ENCODE measurements at places on chromosomes 1 and 21.
A peak's percentile ranks its signal among the peaks of the same experiment; 100 is the strongest.

- DNase-seq, result no peak
These were observed 74.9 kb downstream of the MATN1 start for GRCh38 chr1:30648408-30649000.

DNA sequence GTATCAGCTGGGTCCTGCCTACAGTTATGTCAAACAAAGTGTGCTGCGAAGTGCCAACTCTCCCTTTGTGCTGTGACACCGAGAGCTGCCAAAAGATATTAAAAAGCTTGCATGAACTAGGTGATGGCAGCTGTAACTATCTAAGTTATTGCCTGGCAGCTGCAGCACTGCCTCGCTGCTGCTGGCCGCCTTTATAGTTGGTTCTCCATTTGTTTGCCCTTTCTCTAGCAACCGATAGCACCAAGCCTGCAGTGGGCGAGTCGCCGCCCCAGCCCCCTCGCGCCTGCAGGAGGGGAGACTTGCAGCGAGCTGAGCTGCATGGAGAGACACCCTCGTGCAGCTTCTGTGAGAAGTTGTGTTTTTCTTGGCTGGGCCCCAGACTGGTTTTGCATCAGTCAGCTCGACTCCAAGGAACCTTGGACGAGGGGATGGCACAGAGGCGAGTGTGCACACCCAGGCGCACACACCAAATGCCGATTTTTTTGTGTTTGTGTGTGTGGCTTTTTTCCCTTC lies 330.6 kb downstream of the RPS6KC1 start:
- DNase-seq, result no peak

DNA sequence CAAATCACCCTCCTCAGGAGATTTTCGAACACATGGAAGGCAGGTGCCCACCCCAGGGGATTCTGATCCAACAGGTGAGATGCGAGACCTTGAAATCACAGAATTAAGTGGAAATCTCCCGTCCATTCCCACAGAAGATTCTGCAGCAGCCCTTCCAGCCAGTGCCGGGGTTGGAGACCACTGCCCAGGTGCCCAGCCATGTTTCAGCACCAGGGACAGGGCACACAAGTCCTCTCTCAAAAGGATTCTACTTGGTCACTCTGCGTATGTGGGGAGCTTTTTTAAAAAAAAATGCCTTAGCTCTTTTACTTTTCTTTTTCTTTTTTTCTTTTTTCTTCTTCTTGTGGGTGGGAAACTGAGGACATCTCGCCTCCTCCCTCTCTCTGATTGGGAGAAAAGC lies 80.7 kb downstream of the VWA5B1 start:
- DNase-seq, result no peak

DNA sequence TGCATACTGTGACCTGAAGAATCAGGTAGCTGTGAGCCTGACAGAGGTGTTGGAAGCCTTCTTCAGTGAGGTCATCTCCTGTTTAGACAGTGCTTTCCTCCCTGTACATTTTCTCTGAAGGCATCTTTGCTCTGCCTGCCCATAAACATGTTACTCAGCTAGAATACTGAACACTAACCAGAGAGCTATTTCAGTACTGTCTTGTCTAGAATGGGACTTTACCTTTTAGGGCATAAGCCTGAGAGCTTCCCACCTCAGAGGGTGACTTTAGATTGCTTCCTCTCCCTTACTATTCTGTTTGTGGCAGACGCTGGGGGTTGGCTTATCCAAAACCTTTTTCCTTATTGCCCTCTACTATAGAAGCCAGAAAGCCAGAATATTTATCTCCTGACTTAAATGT lies 23.3 kb upstream of the ZNF326 start:
- no peak for DNase-seq

DNA sequence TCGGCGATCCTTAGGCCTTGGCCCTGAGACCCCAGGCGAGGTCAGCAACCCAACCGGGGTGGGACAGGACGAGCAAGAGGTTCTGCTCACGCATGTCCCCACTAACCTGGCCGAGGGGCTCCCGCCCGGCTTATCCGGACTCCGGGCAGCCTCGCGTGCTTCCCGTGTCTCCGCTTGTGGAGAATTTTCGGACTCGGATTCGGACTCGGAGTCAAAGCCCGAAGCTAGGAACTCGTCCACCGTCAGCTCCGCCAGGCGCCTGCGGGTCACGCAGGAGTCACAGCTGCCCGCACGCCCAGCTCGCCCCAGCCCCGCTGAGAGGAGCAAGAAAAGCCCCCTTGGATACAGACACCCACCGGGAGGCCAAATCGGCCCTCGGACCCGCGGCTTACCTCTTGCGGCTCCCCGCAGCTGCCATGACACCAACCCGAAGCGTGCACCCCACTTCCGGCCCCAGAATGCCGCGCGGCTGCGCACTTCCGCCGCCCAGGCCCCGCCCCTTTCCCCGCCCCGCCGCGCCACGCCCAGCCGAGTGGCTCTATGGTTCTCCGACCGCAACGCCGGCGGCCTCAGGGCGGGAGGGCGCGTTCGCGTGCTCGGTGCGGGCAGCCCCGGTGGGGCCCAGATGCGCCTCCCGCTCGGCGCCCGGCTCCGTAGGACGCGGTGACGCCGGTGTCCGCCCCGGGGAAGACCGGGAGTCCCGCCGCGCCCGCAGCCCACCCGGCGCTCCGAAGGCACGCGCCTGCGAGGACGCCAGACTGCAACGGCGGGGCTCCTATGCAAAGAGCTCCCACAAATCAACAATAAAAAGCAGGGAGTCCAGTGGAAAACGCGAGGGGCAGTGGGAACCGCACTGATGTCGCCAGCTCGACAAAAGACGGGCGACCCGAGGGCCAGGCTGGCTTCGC lies at the start of gene NOC2L:
Gene NOC2L (minus strand): TSS at position 434 of the 908 bp plus-strand sequence. CDS start 16 bp downstream, at position 418.
- DNase-seq, result peak; percentile 97

GRCh38 chr21:16315223-16315622 lies 585.4 kb downstream of the USP25 start:
- no peak for DNase-seq

DNA sequence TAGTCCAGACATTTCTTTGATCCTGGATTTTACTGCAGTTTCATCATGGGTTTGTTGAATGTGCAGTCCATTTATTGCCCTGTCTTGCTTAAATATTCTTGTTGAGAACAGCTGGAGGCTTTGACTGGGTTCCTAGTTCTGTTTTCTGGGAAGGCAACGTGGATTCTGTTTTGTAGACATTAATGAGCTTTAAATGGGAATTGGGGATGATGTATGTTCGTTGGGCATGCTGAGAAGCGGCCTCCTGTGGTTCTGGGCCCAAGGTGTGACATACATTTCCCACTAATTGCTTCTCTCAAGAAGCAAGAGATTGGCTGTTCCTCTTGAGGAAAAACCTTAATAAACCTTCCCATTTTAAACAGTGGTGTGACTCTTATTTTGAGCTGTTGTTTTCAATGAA lies 22.9 kb downstream of the INKA2 start:
- no peak for DNase-seq

- no peak for DNase-seq
These were observed 46.5 kb downstream of the SNRPE start for GRCh38 chr1:203907901-203908300.

- no peak for DNase-seq
These were observed 68.7 kb downstream of the DNTTIP2 start for GRCh38 chr1:93810316-93810715.

DNA sequence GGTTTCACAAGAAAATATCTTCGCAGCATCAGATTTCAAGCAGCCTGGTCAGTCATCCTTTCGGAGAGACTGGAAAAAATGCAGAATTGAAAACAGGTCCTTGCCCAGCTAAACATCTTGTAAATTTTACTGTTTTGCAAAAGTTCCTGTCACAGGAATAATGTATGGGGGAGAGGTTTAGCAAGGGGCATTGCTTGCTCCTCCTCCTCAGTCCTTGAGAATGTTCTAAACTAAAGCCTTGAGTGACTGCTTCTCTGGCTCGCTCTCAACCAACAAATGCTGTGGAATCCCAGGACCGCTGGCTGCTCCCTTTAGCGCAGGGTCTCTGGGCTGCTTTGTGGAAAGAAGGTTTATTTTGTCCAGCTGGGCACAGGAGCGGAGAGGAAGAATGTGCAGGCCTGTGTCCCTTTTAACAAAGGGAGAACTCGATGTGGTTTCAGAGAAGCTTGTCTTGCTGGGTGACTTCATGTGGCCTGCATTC lies 33.6 kb upstream of the FHAD1 start:
- no peak for DNase-seq

DNA sequence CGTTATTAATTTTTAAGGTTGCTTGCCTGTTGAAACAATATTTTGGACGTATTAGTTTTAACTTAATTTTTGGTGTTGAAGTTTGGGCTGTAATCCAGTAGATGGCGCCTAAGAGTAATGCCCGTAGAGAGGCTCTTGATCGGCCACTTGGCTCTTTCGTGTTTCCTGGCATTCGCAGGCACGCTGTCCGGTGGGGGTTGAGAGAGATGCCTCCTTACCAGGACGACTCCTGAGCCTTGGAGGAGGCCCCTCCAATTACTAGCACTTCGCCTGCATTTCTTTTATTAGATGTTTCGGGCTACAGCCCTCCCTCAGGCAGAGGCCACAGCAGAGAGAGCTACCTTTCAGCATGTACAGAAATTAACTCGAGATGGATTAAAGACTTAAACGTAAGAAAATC lies 12.0 kb downstream of the OR2M4 start:
- DNase-seq, result no peak

GRCh38 chr1:172756024-172756423 lies 97.1 kb downstream of the FASLG start:
- no peak for DNase-seq

DNA sequence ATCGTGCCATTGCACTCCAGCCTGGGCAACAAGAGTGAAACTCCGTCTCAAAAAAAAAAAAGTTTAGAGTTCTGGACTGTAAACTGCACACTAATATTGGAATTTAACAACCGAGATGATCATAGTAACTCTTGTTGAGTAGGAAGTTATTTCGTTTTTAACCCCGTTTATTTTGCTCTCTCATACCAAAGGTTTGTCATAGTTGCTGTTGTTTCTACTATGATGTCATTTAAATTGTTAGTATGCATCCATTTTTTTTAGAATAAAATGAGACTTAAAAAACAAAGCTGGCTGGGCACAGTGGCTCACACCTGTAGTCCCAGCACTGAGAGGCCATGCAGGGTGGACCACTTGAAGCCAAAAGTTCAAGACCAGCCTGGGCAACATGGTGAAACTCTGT lies 49.3 kb downstream of the DOP1B start:
- no peak for DNase-seq

GRCh38 chr1:198529414-198529813 lies 11.1 kb downstream of the ATP6V1G3 start:
- no peak for DNase-seq

DNA sequence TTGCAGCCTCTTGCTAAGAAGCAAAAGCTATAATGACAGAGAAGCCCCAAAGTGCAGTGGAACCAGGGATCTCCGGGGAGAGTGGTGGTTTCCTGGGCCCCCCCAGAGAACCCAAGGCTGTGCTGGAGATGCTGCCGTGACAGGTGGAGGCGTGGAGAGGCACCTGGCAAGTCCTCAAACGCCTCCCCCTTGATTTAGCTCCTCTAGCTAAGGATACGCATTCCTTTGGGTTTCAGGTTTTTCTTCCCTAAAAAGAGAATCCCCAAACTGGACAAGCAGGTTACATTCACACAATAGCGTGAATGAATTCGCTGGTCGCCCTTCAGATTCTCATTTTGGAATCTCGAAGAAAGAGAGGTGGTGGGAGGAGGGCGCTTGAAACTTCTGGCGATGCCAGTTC lies 853 bp upstream of the ATP1A1 start:
- DNase-seq, result no peak

- no peak for DNase-seq
These were observed 89.8 kb upstream of the TMPRSS15 start for GRCh38 chr21:18493422-18493821.

DNA sequence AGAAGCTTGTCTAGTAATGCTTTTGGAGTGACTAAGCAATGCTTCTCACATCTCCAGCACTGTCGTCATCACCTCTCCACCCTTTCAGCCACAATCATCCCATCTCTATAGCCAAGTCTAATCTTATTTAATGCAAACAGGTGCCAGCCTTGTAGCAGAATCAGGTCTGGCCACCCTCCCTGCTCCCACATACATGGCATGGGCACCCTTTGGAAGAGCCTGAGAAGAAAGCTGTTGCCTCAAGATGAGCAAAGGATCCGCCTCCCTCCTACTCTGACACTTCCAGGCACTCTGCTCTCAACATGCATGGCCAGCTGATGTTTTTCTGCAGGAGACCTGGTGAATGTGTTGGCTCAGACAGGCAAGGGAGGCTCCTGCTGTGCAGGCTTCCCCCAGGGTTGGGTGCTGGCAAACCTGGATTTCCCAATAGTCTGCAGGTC lies 113.1 kb upstream of the GRIK3 start:
- no peak for DNase-seq

DNA sequence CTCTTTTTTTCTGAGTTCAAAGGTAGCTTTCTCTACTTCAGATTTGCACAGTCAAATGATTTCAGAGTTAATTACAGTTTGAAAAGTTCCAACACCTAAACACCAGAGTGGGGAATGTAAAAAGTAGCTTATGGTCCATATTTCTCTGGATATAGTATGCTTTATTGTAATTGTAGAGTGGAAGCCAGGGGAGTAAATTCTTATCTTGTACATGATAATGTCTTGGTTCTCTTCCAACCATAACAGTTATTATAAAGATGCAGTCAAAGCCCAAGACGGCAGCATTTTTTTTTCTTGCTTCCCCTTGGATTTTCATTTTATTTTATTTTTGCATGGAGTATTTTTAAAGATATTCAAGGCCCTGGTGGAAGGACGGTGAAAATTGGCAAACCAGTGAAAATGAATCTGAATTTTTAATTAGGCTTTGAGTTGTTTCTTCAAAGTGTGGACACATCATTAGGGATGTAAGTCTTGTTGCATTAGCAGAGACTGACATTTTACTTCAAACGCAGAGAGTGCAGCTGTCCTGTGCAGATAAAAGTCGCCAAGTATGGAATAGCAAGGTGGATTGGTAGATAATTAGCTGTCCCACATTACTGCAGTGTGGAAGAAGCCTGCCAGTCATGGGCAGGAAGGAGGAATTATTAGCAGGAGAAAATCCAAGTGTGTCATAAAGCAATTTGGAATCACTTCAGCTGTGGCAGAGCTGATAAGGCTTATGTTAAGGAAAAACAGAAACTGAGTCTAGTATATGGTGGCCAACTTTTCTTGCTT lies 11.3 kb downstream of the CACHD1 start:
- no peak for DNase-seq

DNA sequence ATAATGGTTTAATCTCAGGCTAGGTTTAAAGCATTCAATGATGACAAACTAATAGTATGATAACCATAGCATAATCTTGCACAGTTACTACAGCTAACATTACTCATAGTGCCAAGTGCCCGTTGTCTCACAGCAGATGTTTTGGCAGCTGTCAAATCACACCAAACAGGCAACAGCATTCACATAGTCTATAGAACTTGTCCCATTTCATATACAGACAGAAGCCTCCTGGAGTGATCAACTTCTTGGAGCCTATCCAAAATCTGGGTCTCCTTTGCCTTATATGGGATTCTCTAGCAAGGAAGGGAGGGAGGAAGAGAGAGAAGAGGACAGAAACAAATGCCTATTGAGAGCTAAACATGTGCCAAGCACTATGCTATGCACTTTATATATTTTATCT lies 250.6 kb upstream of the ZP4 start:
- no peak for DNase-seq

- no peak for DNase-seq
These were observed 264.7 kb downstream of the PBX1 start for GRCh38 chr1:164823486-164824279.

All from stimulated activated CD4-positive, alpha-beta T cell treated with anti-CD3 and anti-CD28 coated beads, TNF-alpha, amount 100 ng/mL, for 4 hours (primary cell).